ENCODE measurements at places on chromosomes 3 and 15.

- DNase-seq, result no peak
These were observed 1308.8 kb downstream of the ROBO2 start for GRCh38 chr3:78348664-78349063.

DNA sequence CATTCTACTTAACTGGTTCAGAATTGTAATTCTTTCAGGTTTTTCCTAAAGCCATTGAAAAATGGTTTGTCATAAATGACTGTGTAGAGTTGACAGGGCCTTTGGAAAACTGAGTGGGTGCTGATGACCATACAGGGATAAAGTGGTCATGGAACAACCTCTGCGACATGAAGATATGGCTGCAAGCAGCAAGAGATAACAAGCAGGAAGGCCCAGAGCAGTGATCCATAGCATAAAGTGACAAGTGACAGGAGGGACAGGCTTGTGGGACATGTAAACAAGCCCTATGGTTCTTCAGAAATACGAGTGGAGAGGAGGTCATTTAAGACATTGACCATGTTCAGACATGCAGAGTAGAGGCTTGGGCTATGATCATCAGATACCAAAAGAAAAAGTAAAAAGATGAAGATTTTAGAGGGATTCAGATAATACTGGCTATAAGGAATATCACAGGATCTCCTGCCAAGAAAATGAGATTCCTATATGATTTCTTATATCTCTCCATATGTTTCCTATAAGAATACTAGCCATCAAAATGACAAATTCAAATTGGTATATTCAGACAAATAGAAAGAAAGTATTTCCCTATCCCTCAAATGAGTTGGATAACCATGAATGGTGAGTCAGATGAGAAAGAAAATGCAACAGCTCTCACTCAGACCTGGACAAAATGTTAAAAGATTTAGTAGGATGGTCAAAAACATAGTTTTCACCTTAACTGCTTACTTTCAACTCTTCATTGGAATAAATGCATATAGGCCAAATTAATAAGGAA is 827.6 kb upstream of the CFAP20DC start:
- DNase-seq, result no peak

DNA sequence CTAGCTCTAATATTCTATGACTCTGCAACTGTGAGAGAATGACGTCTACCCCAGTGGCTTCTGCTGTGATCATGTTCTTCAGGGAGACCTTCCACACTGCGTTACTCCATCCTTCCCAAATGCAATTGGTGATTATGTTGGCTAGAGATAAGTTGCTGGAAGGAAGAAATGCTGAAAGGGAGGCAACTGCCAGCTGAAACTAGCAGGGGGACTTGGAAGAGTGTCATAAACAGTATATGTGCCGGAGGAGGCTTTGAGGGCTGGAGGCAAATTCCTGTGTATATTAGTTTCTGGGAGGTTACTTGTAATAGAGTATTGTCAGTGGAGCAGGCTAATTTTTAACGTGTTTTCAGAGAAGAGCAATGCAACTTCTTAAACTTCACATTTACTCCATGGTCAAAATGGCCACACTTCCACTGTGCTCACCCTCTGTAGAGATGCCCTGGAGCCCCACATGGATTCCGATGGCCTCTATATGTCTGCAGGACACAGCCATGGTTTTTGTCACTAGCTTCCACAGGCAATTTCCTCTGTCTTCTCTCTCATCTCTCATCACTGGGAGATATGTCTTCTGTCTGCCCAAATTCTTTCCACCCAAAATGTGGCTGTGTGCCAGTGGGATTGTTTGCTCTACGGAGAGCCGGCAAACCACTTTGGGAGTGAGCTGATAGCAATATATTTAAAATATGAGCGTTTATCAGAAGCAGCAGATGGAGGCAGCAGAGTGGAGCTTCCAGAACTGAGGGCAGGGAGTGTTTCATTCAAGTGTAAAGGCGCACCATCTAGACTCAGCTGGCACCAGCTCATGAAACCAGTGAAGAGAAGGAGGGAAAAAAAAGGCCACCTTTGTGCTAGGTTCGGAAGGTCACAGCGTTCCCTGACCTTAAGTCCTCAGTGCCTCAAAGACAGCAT is 13.3 kb upstream of the CD47 start:
- peak; percentile 26 for DNase-seq

DNA sequence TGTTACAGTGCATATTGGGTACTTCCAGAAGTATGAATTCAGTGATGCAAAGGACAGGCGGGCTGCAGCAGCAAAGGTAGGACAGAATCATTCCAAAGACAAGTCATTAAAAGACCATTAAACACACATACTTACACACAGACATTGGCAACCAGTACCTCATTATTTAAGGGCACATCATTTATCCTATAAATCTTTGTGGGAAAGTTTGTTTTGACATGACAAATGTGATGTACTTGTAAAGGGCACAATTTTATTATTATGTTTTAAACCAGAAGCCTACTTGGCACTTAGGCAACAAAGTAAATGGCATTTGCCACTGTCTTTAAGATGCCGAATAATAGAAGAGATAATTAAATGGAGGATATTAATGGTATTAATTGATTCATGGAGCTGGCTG is 22.7 kb downstream of the ARIH1 start:
- DNase-seq, result peak; percentile 66

DNA sequence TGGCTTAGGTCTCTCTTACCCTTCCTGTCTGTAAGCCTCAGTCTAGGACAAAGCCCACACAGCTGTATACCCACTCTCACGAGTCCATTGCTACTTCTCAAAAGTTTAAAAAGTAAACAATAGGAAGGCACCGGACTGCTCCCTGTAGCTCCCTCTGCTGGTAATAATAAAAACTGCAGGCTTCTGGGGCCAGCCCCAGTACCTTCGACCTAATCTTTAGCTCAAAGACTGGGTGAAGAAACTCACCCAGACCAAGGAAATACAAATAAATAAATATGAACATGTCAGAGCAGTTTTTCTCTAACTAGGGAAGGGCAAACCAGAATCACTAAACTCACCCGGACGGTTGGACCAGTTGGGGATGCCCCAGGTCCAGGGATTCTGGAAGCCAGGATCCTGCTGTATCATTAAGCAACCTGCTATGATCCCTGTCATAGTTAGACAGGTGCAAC is 5.0 kb downstream of the FAM219B start:
- DNase-seq, result no peak

DNA sequence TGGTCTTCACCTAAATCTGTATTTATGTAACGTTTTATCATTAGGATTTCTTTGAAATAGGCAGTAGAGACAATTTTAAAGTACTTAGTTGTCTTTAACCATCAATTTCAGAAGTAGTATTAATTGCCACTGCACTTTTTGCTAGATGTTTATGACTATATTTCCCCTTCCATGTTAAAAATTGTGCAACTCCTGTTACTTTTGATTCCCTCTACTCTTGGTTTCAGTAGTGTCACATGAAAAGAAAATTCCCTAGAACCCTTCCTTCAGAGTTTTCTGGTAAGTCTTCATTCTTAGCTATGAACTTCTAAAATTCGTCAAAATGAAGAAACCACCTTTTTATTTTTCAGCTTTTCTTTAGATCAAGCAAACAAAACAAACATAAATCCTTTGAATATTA is 7.1 kb downstream of the PIAS1 start:
- DNase-seq, result no peak

DNA sequence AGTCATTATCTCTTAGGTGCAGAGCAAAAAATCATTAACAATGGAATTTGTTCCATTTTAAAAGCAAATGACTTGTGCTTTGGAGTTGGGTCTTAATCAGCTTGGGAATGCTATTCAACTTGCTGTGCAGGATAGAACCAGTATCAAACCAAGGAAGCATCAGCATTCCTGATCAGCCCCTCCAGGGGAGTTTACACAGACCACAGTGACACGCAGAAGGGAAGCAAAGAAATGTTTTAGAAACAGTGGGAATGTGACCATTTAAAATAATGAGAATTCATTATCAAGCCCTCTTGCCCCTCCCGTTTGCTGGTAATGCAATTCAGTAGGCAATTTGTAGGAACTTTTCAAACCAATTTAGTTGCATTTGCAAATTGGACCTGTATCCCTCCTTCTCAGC is 155.1 kb downstream of the LRTM1 start:
- DNase-seq, result no peak

DNA sequence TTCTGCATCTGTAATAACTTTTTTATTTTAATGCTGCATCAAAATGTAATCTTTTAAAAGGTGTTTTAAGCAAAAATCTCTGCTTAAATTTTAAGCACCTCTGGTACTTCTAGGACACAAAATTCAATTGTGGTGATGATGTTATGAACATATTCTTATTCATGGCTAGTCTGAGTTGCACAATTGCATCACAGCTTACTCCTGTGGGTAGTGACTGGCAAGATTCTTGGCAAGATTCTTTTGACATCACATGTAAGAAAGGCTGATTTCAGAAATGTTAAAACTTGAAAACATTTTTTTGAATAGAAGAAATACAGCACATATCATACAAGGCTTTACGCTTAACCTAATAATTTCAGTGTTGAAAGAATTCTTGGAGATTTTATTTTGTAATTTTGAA is 35.7 kb downstream of the IQCH start:
- no peak for DNase-seq

- peak; percentile 75 for DNase-seq
These were observed 22.6 kb downstream of the SRP14 start for GRCh38 chr15:40016224-40016865.

DNA sequence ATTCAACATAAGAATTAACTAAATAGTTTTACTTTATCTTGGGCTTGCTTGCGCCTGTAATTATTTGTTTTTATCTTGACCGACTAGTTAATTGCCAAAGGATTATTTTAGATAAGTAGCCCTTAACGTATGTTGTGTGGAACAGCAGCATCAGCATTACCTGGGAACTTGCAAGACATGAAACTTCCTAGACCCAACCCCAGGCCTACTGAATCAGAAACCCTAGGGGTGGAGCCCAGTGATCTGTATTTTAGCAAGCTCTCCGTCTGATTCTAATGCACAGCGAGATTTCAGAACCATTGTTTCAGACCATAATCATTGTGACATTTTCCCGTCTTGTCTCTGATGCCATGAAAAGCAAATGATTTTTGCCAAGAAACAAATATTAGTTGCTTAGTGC is 31.1 kb downstream of the FILIP1L start:
- no peak for DNase-seq

DNA sequence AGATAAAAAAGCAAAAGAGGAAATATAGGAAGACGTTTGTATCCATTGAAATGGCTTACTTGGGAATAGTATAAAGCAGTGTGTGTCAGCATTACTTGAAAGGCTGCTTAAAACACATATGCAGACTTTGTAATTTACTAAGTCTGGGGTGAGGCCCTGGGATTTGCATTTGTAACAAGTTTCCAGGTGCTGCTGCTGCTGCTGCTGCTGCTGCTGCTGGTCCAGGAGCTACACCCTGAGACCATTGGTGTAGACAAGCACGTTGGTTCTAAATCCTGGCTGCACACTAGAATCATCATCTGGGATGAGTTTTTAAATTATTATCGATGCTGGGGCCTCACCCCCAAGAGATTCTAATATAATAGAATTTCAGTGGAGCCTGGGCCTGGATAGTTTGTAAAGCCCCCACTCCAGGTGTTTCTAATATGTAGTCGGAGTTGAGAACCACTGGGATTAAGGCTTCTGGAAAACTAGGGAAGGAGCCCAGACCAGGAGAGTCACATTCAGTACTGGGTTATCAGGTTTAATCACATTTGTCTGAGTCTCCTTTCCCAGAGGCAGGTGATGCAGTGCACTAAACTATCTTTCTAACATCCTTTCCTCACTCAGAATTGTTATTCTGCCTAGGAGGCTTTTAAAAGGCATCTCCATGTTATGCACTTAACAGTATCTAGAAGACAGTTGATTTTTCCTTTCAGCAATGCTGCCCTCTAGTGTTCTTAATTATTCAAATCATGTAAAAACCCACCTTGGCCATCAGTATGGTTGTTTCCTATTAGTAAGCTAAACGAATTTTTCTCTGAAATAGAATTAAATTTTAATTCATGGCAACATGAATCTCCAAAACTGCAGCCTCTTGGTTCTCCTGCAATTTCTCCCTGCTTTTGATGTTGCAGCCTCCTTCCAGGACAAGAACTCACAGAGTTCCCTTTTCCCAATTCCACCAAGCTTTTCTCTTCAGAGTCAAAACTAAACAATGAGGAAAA is 45.4 kb downstream of the SSR3 start:
- peak; percentile 30 for DNase-seq

- DNase-seq, result no peak
These were observed 29.8 kb upstream of the PLXNA1 start for GRCh38 chr3:126952983-126953660.

GRCh38 chr3:119362010-119362409 is 67.8 kb downstream of the ARHGAP31 start:
- DNase-seq, result no peak

GRCh38 chr3:42014921-42015533 is 53.1 kb upstream of the ULK4 start:
- DNase-seq, result no peak

All from LNCaP clone FGC (cell line).